Heart left ventricle (tissue), 16 donors: ENCODE measurements at places on chromosomes 5 and 9.
A peak's percentile ranks its signal among the peaks of the same experiment; 100 is the strongest.

GRCh38 chr5:56986626-56986947, 34.7 kb upstream of the MIER3 start:
- no peak overlapping the region for H3K27ac ChIP-seq
- no peaks in the 10 kb centered on the region for H3K36me3 ChIP-seq
- no peaks in the 10 kb centered on the region for H3K4me1 ChIP-seq

- peaks cover 44% of the 10 kb centered on the region for H3K36me3 ChIP-seq
- peak; percentile 82 for DNase-seq
- peaks cover 23% of the 10 kb centered on the region for H3K4me1 ChIP-seq
- H3K27ac ChIP-seq = peak overlapping the region; percentile 54
- no peaks in the 10 kb centered on the region for H3K27me3 ChIP-seq
- H3K4me3 ChIP-seq = no peak overlapping the region
These were observed 33.5 kb downstream of the ANXA6 start for GRCh38 chr5:151123897-151124751.

DNA sequence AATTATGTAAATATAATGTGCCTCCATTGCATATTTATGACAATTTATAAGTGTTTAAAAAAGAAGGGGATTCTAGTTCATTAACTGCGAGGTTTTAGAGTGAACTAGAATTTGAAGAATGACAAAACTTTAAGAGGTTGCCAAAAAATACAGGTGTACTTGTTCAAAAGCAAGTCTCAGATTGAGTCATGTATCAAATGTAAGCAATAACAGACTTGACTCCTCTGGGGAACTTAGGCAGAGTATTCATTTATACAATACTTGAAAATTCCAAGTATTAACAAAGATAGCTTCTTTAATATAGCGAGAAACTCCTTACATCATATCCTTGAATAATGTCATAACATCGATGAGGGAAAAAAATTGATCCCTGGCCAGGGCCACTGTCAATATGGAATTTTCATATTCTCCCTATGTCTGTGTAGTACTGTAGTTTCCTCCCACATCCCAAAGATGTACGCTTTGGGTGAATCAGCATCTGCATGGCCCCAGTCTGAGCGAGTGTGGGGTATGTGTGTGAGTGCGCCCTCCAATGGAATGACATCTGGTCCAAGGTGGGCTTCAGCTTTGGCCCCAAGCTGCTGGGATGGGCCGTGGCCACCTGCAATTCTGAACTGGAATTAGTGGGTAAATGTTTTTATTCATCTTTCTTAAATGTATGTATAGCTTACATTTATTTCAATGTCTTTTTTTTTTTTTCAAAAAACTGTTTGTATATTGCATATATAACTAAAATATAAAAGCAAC, 70.1 kb downstream of the RIC1 start:
- no peaks in the 10 kb centered on the region for H3K27me3 ChIP-seq
- H3K4me1 ChIP-seq = no peaks in the 10 kb centered on the region
- no peak for DNase-seq
- no peak overlapping the region for H3K27ac ChIP-seq
- no peaks in the 10 kb centered on the region for H3K36me3 ChIP-seq

DNA sequence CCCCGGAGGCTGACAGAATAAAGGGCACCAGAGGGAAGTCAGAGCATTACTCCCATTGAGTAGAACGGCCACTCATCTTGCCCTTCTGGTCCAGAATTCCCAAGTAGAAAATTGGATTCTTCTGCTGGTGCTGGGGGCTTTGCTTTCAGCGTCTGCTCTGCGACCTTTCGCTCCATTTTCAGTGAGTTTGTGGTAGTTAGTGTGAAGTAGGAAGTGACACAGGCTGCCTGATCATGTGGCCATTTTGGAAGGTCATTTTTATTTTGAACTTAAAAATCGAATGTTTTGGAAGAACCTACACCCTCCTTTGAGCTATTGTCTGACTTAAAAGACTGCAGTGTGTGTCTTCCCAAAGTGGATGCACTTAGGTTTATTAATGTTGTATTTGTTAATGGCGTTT, 56.7 kb upstream of the FAM120AOS start:
- no peaks in the 10 kb centered on the region for H3K27me3 ChIP-seq
- no peak overlapping the region for H3K4me3 ChIP-seq
- H3K27ac ChIP-seq = no peak overlapping the region
- no peaks in the 10 kb centered on the region for H3K36me3 ChIP-seq
- DNase-seq = no peak
